CD8-positive, alpha-beta T cell (primary cell): ENCODE measurements at places on chromosomes 4 and X. TPM values are rescaled to one million over a fixed set of nuclear protein-coding genes. Genes with fewer than 3 reads are reported as not detected.

Gene CT55
- total RNA-seq: not detected

Gene CLIC2
- not detected for total RNA-seq

- peak; percentile 19 for DNase-seq
Observed at GRCh38 chr4:83388313-83388676, 53.6 kb upstream of the HPSE start.

GRCh38 chrX:155231163-155231562 is 14.9 kb downstream of the VBP1 start:
- no peak for DNase-seq

GRCh38 chr4:74042681-74043080 is 4.2 kb upstream of the CXCL3 start:
- DNase-seq: no peak

Gene CENPI
- total RNA-seq: 0.44 TPM

DNA sequence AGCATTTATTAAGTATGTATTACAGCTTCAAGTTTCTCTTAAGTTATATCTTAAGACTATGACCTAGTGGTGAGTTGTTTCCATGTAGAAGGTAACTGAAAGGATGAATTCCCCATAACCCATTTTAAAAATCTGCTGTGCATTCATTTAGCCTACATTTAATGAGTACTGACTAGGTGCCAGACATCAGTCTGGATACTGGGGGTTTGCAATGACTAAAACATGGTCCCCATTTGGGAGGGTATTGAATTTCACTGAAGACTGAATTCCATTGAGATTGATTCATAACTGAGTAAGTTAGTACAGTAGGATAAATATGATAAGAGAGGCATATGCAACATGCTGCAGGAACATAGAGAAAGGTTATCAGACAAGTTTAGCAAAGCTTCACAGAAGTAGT is 241.5 kb downstream of the FRAS1 start:
- DNase-seq: no peak

- DNase-seq: no peak
Observed at GRCh38 chr4:40570348-40571077, 59.2 kb downstream of the RBM47 start.

DNA sequence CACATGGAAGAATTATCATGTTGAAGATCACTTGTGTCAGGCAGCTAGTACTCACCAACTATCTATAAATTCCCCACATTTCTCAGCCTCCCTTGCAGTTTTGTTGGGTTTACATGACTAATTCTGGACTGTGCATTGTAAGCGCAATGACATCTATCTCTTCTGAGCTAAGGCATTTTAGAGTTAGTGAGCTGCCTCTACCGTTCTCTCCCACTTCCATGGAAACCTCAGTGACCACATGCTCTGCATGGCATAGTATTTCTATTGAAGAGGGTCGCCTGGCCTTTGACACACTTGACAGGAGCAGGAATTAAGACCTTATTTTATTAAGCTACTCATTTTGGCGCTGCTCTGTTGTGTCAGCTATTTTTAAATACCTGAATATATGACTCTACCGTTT is 67.5 kb upstream of the NPY2R start:
- DNase-seq: no peak

DNA sequence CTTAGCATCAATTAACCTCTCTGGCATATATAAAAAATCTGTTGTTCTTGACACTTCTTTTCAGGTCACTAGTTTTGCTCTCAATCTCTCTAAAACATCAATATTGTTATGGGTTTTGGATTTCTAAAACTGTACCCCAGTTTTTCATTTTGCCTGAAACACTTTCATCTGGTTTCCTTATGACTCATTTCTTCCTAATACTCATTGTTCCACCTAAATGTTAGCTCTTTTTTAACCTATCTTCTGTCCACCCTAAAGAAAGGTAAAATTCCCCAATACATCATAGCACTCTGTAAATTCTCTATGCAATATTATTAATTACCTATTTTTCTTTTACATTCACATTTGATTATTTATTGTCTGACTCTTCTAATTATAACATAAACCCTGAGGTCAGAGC is 575.5 kb upstream of the NDST4 start:
- no peak for DNase-seq

DNA sequence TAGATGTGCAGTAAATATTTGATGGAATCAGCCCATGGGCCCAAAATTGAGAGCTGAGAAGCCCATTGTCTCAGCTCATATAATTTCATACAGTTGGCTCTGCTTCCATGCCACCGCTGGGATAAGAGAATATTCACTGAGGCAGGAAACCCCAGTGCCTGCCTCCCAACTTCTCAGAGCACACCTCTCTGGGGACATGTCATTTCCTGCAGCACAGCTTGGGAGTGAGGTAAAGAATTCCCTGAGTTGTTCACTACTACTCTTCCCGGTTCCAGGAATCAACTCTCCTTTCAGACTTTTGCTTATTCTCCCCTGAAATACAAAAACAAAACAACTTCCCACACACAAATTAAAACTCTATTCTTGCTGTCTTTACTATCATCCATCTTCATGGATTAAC is 389.3 kb downstream of the MAPK10 start:
- DNase-seq: no peak

- no peak for DNase-seq
Observed at GRCh38 chr4:52051615-52052474, 741 bp downstream of the SPATA18 start.

DNA sequence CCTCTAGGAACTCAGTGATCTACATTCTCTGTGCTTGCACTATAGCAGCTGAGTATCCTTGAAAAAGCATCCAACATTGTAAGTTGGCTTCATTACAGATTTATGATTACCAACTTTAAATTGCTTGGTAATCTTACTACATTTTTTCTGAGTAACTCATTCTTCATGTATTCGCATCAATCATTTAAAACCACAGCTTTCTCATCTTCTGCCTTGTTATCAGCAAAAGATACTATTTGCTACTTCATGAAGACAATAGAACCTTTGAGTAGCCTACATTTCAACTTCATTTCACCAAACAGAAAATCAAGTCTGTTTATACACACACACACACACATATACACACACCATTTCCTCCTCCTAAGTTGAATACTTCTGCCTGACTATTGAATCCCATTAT is 6.2 kb upstream of the DCAF8L2 start:
- DNase-seq: no peak

- DNase-seq: no peak
Observed at GRCh38 chrX:151796576-151796975, 62.0 kb downstream of the CNGA2 start.

GRCh38 chrX:136259543-136259942 is 8.3 kb upstream of the MAP7D3 start:
- no peak for DNase-seq

DNA sequence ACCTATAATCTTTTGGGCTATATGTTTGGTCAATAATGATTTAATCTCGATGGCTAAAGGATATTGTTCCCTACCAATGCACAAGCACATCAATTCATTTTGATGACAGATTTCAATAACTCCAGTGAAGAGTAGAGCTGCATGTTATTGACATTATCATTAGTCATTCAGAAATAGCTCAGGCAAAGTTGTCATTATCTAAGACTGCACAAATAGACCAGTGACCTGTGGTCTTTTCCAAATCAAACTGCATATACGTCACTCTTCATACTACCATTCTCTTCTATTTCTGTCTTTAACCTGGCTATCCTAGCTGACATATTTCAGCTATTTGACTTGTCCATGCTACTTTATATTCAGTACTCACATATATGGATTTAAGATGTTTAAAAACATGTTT is 1050.8 kb downstream of the C4orf33 start:
- no peak for DNase-seq

- peak; percentile 68 for DNase-seq
Observed at GRCh38 chrX:119692191-119693039, 553 bp downstream of the SEPTIN6 start.

Gene FAM120C
- 11.1 TPM for total RNA-seq

Gene C1GALT1C1
- total RNA-seq: 1.1 TPM

Gene KLF3
- 181 TPM for total RNA-seq

DNA sequence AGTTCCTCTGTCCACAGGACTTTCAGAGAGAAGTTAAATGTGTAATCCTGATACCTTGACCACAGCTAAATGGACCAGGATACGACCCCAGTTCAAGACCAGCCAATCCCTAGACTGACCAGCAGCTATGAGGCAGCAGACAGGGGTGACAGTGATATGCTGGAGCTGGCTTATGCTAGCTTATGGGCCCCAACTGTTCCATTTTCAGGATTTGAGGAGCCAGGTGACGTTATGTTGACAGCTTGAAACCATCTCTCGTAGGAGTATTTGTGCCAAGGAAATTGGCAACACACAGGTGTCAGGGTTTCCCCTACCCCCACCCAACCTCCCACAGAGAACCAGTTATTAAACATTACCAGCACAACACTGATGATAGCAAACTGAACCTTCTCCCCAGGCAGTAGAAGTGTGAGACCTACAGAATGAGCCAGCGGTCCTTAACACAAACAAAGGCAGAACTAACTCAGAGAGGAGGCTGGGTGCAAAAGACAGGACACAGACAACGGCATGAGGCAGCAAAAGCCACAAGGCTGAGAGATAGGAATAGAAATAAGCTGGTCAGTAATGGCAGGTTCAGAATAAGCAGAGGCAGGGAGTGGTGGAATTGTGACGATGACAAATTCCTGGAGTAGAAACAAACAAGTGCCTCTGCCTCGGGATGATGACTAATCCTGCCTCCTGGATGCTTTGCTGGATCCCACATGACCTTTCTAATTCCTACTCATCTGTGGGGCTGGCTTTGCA is 85.6 kb upstream of the CPEB2 start:
- DNase-seq: no peak

Gene RNF212
- 5.1 TPM for total RNA-seq

- DNase-seq: no peak
Observed at GRCh38 chr4:128386761-128387599, 99.4 kb upstream of the PGRMC2 start.

DNA sequence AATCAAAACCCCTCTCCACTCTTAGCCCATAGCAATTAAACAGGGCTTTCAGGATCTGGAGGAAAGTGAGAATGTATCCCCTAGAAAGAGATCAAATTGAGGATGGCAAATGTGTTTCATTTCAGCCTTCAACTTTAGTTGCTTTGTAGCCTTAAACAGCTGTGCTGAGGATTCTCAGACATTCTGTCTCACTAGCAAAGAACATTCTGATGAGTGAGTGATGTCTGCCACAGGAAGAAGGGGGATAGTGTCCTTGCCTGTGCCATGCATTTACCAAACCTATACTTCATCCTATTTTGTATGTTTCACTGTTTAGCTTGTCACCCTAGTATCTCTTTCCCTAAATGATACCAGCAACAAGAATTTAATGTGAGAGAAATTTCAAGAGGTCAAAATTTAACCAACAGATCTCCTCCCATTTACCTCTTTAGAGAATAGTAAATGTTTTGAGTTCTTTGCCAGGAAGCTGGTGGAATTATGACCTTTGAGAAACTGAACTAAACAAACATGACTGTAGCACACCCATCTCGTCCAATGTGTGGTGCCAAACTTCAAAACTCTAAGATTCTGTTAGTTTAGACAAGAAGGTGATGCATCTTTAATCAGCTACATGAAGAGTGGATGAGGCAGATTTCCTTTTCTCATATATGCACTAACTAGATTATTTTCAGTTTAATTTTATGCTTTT is 165.6 kb downstream of the PALLD start:
- DNase-seq: no peak

GRCh38 chrX:23900220-23900797 is 7.4 kb downstream of the APOO start:
- no peak for DNase-seq

Gene PPARGC1A
- total RNA-seq: not detected

DNA sequence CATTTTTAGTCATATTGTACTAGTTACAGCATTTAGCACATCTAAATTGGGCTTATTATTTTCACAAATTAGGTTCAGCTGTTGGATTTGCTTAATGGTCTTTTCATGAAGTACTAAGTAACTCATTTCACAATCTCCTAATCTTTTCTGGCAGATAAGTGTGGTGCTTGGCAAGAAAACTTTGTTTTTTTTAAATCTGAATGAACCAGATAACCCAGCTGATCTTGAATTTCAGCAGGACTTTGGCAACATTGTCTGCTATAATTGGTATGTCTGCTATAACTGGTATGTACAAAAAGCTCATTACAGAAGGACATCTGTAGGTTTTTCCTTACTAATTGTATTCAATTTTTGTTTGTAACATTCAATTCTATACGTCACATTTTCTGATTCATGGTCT is 22.7 kb downstream of the WDR19 start:
- no peak for DNase-seq

- no peak for DNase-seq
Observed at GRCh38 chrX:45602151-45602550, 401.5 kb upstream of the DIPK2B start.

GRCh38 chrX:10897768-10898167 is 213.4 kb upstream of the HCCS start:
- DNase-seq: no peak

Gene DOK7
- not detected for total RNA-seq

- DNase-seq: no peak
Observed at GRCh38 chrX:24369816-24370215, 9.4 kb downstream of the SUPT20HL1 start.

GRCh38 chr4:173146456-173146855 is 22.2 kb upstream of the GALNT7 start:
- DNase-seq: no peak

- no peak for DNase-seq
Observed at GRCh38 chrX:93319609-93320008, 353.8 kb downstream of the NAP1L3 start.

Gene BEX1
- 2.2 TPM for total RNA-seq

GRCh38 chr4:137238456-137239162 is 293.7 kb downstream of the PCDH18 start:
- no peak for DNase-seq
